ENCODE measurements at places on chromosomes 3 and 15.

- no peak for DNase-seq
These were observed 634 bp downstream of the ZMAT3 start for GRCh38 chr3:179071027-179071322.

DNA sequence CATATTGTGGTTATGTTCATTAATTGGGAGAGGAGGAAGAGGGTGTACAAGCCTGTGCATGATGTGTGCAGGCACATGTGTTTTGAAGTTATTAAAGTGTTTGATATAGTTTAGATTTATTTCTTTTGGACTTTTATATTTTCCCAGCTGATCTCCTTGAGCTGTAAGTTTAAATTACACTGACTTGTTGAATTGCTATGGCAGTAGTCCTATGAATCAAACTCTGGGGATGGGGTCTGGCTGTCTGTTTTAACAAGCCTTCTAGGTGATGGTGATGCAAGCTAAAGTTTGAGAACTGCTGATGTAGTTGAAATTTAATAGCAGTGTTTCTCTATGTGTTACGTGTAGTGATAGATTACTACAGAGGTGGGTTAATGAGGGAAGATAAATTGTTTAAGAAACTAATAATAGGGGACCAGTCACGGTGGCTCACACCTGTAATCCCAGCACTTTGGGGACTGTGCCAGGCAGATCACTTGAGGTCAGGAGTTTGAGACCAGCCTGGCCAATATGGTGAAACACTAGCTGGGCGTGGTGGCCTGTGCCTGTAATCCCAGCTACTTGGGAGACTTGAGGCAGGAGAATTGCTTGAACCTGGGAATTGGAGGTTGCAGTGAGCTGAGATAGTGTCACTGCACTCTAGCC, 7.0 kb downstream of the ARIH1 start:
- DNase-seq, result no peak

GRCh38 chr3:12840591-12841148, 695 bp downstream of the RPL32 start:
- no peak for DNase-seq

DNA sequence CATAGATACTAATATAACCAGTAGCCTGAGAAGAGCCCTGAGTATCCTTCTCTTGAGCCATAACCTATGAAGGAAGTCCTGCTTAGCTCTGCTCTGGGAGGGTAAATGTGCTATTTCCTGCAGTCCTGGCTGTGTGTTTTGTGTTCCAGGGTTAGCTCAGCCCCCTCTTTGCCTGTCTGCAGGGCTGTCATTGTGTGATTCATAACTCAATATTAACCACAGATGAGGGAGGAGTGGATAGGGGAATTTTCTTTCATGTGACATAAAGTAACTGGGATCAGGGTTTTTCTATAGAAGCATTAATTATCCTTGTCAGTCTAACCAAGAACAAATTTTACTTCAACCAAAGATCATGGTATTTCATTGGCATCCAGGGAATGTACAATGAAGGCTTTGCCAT, 183.3 kb upstream of the ZBTB20 start:
- no peak for DNase-seq

DNA sequence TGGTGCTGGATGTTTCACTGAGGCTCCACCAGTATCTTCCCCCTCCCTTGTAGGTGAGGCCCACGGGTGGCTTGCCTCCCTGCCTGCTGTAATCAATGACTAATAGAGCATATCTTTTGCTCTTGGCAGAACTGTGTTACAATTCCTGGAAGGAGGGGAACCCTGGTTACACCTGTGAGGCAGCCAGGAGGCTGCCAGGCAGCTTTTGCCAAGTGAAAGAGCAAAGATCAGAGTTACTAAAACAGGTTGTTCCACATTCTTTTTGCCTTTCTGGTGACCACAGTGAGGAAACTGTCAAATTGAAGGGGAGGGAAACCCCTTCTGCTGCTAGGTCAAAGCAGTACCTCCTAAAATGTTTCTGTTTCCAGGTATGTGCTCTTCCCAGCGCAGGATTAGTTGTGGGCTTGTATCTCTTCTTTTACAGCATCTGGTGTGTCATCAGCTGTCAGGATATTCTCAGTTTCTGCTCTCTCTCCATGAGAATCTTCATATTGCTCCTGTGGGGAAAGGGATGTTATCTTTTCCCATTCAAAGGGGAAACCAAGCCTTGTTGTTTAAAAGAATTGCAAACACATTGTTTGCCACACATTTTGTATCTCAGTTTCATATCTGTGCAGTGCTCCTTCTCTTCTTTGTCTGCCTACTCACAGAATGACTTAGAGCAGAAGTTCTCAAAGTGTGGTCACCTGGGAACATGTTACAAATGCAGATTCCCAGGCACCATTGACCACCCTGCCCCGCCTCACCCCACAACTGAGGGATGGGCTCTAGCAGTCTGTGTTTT, 137.4 kb upstream of the UMPS start:
- DNase-seq, result no peak

DNA sequence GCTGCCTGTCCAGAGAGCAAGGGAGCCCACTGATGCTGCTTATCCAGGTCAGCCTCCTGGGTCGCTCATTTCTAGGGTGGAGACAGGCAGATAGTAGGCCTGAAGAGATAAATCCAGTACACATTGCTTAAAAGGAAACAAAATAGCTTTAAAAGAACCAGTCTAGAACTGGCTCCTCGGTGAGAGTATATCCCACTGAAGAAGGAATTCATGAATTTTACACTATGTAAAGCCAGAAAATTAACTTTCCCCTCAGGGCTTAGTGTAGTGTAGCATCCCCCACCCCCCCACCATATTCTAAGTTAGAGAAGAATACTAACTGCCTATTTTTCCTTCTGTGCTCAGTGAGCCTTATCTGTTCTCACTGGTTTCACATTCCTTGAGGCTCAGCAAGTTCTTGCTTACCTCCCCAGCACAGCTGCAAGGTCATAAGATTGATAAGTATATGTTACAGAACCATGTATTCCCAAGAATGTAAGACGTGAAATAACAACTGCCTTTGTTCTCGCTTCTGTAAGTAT, 30.5 kb upstream of the NOX5 start:
- no peak for DNase-seq

- no peak for DNase-seq
These were observed 530.0 kb downstream of the MECOM start for GRCh38 chr3:169133178-169134161.

DNA sequence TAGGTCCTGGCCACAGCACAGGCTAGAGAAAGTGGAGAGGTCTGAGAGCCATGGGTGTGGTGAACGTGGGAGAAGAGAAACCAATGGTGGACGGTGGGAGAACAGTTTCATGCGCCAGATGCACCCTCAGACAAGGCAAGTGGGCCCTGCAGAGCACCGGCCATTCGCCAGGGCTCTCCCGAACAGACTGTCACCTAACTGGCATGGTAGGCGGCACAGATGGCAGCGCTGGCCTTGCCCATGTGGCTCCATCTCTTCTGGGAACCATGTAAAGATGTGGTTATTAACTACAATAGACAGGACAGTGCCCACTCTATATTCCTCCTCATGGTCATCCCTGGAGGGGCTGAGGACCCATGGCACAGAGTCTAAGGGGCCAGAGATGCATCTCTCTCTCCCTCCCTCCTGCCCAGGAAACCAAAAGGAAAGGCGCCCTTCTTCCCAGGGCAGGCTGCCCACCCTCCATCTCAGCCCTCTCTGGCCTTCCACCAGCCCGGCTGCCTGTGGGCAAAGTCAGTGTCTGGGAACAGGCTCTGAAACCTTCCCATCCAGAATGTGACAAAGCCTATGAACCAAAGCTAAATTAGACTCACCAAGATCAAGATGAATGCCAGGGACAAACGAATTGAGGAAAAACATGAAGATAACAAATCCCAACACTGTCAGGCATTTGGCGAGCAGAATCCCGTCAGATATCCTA, 147.8 kb downstream of the OCA2 start:
- DNase-seq, result no peak

- DNase-seq, result no peak
These were observed 549.4 kb upstream of the MDFIC2 start for GRCh38 chr3:70861855-70862254.

All from SW 1271 (cell line).